T-helper 2 cell treated with Interferon-gamma antibody and Interleukin-4, amounts not matched to agents 5 μg/mL and 100 μg/mL, for 36 hours (primary cell): ENCODE measurements at places on chromosomes 12 and 14.

DNA sequence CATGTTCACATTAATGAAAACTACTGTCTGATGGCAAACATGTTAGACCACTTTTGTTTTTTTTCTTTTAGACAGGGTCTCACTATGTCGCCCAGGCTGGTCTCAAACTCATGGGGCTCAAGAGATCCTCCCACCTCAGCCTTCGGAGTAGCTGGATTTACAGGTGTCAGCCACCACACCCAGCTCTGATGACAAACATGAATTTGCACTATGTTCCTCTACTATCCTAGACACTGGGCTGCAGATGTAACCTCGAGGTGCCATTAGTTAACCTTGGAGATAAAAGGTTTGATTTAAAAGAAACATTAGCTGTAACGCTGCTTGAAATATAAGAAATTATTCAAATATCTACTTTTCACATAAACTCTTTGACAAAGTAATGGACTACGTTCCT is 8.1 kb downstream of the VPS37B start:
- DNase-seq, result no peak

DNA sequence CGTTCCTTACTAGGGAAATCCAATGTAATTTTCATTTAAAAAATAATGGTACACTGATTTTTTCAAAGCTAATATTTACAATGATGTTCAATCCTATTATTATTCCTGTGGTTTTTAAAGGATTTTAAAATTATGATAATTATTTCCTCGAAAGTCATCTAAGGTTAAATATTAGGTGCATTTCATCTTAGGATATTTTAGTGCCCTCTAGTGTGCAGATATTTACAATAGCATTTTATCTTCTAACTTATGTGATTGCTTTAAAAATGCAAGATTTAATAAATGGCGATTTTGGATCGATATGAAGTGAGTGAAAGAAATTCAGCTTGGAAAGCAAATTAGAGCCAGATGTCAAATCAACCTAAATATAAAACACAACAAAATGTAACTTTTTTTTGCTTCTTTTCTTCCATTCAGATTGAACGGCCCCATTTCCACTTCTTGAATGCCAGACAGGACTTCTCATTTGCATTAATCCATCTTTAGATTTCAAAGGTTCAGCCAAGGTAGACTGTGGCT is 293.5 kb downstream of the SLC6A15 start:
- no peak for DNase-seq

DNA sequence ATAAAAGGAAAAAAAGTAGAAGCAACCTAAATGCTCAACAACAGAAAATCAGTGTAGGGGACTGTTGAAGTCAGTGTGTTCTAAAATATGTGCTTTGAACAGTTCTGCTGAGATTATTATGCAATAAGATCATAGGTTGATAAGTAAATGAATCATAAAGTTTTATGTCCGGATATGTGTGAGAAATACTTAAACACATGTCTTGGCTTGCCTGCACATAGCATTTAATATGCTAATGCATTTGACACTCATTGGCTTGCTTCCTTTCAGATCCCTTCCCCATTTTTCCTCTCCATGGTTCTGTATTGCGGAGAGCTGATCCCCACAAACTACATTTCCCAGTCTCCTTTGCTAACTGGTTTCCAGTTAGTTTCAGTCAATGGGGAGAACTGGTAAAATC is 573.8 kb upstream of the TBX3 start:
- DNase-seq, result no peak

DNA sequence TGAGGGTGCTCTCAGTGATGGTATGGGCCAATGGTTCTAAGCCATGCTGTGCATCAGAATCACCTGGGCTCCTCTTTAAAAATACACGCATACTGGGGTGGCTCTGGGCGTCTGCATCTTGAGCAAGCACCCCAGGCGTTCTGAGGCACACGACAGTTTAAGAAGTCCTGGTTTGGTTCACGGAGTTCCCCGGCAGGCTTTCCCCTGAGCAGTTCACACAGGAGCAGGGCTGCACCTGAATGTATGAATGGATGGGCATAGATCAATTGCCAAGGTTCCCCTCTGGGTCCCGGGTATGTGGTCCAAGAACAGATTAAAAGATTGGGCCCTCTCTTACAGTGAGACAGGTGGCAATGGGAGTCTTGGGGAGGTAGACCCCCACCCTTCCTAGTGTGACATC is 395.3 kb downstream of the DPF3 start:
- no peak for DNase-seq

DNA sequence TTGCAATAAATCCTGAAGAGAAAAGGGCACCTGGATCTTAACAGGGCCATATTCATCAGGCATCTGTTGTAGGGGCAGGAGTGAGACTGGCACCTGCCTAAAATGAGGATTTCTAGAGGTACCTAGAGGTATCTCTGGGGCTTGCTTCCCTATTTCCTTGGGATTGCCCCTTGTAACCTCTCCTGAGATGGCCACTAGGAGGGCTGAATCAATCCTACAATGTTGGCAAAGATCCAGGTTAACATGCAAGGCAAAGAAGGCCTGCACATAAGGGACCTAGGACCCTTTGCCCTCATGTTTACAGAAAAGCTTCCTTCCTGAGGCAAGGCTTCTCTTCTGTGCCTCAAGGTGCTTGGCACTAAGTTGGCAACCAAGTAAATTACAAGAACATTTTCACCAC is 25.8 kb upstream of the CLEC4E start:
- no peak for DNase-seq

DNA sequence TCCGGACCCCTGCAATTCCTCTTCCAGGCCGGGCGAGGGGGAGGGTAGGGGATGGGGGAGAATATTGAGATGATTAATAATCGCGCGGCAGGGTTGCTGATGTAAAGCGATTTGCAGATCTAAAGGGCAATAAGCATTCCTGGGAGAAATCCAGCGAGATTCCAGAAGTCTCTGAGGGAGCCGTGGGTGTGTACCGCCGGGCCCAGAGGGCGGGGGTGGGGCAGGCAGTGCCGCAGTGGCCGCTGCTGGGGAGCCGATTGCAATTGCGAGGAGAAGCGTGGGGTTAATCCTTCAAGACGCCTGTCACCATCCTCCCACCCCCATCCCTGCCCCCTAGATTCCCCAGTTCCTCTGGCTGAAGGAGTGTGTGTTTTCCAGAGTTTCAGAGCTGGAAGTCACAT is 16.4 kb downstream of the FOS start:
- no peak for DNase-seq

DNA sequence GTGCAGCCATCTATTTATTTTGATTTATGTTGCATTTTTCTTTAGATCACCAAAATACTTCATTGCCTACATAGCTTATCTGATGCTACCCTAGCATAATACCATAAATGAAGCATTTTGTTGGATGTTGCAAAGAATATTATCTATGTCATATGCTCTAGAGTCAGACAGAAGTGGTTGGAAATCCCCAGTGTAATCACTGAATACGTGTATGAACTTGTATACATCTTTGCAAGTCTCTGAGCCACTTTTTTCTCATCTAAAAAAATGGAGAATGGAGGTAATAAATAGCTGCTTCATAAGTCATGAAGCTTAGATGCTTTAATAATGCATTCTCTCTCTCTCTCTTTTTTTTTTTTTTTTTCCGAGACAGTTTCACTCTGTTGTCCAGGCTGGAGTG is 18.5 kb downstream of the EVL start:
- DNase-seq, result no peak

DNA sequence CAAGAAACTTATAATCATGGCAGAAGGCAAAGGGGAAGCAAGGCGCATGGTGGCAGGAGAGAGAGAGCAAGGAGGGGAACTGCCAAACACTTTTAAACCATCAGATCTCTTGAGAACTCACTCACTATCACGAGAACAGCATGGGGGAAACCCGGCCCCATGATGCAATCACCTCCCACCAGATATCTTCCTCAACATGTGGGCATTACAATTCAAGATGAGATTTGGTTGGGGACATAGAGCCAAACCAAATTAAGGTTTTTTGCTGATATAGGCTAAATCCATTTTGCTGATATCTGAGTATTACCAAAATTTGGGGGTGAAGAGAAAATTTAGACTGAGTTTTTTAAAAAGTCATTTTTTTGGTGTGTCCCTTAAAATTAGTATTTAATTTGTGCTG is 54.9 kb upstream of the TMX1 start:
- no peak for DNase-seq

GRCh38 chr14:89524990-89525667 is 108.1 kb upstream of the FOXN3 start:
- no peak for DNase-seq

GRCh38 chr14:26180221-26180620 is 417.6 kb downstream of the NOVA1 start:
- DNase-seq, result no peak

DNA sequence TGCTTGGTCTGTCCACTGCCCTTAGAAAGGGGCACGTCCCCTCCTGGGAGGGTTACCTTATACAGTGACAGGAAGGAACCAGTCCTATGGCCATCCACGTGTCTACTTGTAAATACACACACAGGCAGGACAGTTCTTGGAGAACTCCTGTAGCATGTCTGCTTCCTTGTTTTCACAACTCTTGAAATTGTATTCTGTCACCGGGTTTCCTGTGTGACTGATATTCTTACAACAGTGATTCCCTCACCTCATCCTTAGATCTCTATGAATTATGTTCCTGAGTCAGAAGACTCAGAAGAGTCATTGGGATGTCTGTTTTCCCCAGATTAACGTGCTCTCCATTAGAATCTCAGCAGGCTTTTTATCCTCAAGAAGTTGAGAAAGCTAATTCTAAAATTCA is 44.1 kb upstream of the DYNC1H1 start:
- no peak for DNase-seq

GRCh38 chr14:97180304-97181200 is 383.4 kb downstream of the VRK1 start:
- DNase-seq, result peak; percentile 19

GRCh38 chr12:2743478-2743877 is 51.3 kb upstream of the FKBP4 start:
- no peak for DNase-seq

GRCh38 chr12:42923583-42923982 is 334.0 kb upstream of the PRICKLE1 start:
- DNase-seq, result no peak

DNA sequence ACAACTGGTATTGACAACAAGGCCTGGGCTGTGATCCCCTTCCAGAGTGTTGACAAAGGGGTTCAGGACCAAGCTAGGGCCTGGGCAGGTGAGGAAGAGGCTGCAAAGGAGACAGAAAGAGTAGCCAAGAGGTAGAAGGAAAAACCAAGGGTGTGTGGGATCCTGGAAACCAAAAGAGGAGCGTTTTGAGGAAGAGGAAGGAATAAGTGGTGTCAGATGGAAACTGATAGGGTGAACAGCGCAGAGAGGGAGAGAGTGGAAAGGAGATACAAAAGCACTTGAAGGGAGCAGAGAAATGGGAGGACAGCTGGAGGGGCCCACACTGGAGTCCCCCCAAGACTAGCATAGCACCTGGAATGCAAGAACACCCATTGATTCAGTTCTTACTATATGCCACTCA is 8.3 kb upstream of the HVCN1 start:
- DNase-seq, result no peak

DNA sequence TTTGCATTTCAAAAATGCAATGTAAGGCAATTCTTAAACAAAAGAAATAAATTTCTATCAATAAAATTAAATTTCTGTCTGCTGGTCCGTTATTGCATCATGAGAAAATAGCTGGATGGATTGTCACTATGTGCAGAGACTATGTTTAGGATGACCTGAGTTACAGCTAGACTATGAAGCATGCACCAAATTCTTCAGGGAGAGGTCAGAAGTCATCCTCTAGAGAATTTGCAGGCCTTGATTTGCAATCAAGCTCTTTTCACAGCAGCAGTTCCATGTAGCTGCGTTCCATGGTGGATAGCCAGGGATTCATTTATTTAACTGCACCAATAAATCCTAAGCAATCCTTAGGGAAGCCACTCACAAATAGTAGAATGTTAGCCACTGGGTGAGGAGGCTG is 253.7 kb downstream of the MSRB3 start:
- no peak for DNase-seq

- DNase-seq, result no peak
Observed at GRCh38 chr14:29608861-29609260, 318.8 kb downstream of the PRKD1 start.

DNA sequence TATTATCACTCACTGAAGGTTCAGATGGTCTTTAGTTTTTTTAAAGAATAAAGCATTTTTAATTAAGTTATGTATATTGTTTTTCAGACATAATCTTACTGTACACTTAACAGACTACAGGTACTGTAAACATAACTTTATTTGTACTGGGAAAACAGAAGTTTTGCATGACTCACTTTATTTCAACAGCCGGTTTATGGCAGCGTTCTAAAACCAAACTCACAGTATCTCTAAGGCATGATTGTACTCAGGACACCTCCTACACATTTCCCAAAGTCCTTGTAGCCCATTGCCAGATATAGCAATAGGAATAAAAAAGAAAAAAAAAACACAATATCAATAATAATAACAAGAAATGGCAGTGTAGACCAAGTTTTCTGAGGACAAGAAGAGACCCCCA is 1341.4 kb downstream of the FSCB start:
- no peak for DNase-seq

GRCh38 chr12:55624056-55624455 is 12.6 kb upstream of the OR10P1 start:
- peak; percentile 23 for DNase-seq

GRCh38 chr12:115756271-115756670 is 521.2 kb downstream of the MED13L start:
- no peak for DNase-seq
